ENCODE measurements at places on chromosomes 3 and 15. TPM values are rescaled to one million over a fixed set of nuclear protein-coding genes. Genes with fewer than 3 reads are reported as not detected.

Gene TNFSF10
- 5.0 TPM for total RNA-seq

Gene GP9
- total RNA-seq: not detected

Gene TMA7
- 234 TPM for total RNA-seq

Gene SLC28A1
- not detected for total RNA-seq

Gene AP3B2
- total RNA-seq: 5.8 TPM

Gene TGM5
- not detected for total RNA-seq

Gene EFCC1
- total RNA-seq: not detected

Gene GRAMD2A
- total RNA-seq: 0.63 TPM

Gene FAM81A
- 2.6 TPM for total RNA-seq

Gene GOLGA6D
- total RNA-seq: not detected

Gene SLC2A2
- total RNA-seq: not detected

Gene ADAMTSL3
- 2.0 TPM for total RNA-seq

Gene C3orf62
- total RNA-seq: 2.9 TPM
